ENCODE measurements at places on chromosomes 13 and 19.

GRCh38 chr19:3132971-3133792 is 2.7 kb upstream of the GNA15 start:
- peak; percentile 77 for DNase-seq

- DNase-seq: no peak
Measured at GRCh38 chr19:815775-816499, 5.8 kb downstream of the PLPPR3 start.

DNA sequence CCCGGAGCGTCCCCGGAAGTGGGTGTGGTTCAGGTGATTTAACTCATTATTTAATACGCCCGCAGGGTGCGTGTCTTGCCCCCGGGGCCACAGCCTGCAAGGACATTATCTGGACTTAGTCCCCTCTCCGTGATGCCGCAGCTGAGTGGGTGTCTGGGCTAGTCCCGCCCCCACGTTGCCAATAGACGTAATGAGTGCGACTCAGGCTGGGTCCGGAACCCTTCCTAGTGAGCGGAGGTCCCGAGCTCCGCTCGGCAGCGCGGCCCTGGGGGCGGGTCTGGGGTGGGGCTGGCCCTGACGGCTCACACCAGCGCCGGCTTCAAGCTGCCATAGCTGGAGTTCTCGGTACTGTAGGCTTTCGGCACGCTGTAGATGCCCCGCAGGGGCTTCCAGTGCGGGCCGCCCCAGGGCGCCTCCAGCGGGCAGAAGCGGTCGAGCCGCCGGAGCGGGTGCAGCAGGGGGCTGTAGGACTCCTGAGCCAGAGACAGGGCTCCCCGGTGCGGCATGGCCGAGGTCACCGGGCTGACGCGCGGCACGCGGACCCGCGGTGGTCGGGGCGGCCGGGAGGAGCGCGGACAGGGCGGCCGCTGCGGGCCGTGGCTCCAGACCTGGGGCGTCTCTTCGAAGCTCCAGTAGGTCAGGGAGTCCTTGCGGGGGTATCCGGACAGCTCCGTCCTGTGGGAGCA is 918 bp upstream of the LHB start:
- peak; percentile 59 for DNase-seq

DNA sequence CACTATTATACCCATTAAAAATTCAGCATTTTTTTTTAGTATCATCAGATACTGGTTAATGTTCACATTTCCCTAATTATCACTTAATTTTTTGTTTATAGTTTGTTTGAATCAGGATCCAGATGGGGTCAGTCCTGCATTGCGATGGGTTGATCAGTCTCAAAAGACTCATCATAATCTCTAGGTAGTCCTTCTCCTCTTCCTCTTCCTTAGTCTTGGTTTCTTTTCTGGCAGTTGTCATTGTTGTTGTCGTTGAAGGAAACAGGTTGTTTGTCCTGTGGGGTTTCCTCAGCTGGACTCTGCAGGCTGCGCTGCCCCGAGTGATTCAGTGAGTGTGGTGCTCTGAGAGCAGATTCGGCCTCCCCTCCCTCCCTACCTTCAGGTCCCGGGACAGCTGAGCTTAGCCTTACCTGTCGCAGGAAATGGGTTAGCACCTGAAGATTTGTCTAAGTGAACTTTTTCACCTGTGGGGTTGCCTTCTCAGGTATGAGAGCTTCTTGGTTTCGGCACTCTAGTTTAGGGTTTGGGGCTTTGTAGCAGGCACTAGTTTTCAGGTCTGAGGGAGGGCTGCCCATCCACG is 34.1 kb downstream of the NFIX start:
- DNase-seq: no peak

DNA sequence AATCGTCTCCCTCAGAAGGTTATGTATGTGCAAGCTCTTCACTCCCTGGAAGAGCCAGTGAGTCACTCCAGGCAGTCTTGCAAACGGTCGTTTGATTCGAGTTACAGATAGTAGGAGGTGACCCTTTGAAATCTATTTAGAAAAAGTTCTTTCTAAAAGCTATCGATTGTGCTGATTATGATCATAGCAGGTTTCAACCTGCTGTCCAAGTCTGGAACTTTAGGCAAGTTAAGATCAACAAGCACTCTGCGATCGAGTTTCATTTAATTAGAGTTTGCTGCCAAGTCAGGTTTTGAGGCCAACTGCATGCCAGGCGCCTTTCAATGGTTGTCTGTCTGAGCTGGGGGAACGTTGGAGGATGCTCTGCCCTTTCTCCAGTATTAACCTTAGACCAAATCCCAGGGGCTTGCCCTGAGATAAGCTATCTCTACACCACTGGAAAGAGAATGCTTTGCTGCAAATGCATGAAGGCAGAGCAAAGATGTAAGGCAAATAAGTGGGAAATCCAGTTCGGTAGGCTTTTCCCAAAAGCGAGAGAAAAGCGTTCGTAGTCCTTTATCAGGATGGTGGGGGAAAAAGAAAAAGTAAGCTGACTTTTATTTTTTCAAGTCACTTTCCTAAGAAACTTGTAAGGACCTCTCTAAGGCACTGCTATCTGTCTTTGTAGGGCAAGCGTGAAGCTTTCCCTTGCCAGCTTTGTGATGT is 287.5 kb downstream of the ATP8A2 start:
- no peak for DNase-seq

- peak; percentile 46 for DNase-seq
Measured at GRCh38 chr13:40388617-40389016, 277.8 kb downstream of the FOXO1 start.

- DNase-seq: no peak
Measured at GRCh38 chr13:28044608-28045007, 55.8 kb downstream of the FLT3 start.

DNA sequence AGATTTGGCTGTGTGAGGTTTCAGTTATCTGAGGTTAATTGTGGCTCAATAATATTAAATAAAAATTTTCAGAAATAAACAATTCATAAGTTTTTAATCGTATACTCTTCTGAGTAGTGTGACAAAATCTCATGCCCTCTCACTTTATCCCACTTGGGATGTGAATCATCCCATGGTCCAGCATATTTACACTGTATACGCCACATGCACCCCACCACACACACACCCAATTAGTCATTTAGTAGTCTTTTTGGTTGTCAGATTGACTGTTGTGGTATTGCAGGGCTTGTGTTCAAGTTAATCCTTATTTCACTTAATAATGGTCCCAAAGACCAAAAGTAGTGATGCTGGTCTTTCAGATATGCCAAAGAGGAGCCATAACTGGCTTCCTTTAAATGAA is 66.4 kb upstream of the PCDH9 start:
- no peak for DNase-seq

- DNase-seq: peak; percentile 30
Measured at GRCh38 chr19:55257461-55258420, 1.1 kb downstream of the PPP6R1 start.

GRCh38 chr13:41827507-41828213 is 133.2 kb downstream of the VWA8 start:
- no peak for DNase-seq

DNA sequence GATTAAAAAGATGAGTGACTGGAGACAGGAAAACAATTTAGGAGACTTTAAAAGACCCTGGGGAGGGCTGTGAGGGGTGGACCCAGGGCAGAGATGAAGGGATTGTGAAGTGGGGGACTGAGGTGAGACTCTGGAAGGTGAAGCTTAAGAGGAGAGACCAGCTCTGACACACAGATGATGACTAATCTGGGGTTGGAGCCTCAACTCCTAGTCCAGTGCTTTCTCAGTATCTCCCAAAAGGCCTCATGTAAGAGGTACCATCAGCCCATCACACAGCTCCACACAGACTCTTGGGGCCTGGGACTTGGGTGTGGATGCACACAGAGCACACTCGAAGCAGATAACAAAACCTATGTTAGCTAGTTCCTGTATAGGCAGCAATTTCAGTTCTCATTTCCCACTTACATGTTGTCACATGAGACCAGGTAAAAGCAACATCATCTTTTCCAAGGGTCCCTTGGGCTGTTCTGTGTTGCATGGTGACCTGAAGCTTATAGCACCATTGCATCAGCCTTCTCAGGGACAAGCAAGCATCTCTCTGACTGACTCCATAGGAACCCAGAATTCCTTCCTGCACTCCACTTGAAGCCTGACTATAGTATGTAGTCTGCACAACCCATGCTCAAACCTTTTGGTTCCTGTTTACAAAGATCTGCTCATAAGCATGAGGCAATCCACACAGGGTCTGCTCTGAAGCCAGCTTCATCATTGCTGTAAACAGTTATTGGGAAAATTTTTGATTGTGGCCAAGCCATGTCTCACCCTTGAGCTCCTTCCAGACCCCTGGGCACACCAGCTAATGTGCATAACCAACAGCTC is 88.6 kb upstream of the MYCBP2 start:
- no peak for DNase-seq

DNA sequence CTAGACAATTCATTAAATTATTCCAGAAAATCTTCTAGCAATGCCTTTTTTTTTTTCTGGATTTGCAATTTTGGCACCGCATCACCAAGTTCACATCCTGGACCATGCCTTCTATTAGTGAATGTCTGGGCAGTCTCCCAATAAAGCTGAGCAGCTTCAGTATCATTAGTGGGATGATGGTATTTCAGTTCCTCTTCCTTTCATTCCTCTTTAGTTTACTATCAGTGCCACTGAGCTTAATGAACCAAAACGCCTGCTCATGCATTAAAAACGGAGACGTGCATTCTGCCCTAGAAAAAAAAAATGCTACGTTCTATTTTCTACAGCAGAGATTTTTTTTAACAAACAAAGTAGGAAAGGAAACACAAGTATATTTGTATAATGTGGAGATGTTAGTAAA is 343.0 kb downstream of the PCDH9 start:
- no peak for DNase-seq

GRCh38 chr19:20431826-20432225 is 133.8 kb downstream of the ZNF737 start:
- no peak for DNase-seq

- DNase-seq: no peak
Measured at GRCh38 chr13:104301171-104301975, 1235.2 kb upstream of the SLC10A2 start.

GRCh38 chr13:109418111-109418510 is 368.3 kb downstream of the IRS2 start:
- DNase-seq: no peak

GRCh38 chr19:16569609-16570320 is 2.5 kb downstream of the SLC35E1 start:
- no peak for DNase-seq

DNA sequence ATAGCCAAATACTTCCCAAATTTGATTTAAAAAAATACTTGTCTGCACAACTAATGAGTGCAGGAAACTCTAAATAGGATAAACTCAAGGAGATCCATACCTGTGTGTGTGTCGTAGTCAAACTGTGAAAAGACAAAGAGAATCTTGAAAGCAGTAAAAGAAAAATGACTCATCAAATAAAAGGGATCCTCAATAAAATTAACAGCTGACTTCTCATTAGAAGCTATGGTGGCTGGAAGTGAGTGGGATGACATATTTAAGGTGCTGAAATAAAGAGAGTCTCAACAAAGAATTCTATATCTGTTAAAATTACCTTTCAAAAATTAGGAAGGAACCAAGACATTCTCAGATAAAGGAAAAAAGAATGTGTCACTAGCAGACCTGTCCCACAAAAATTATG is 13.7 kb downstream of the RNASEH2B start:
- no peak for DNase-seq

GRCh38 chr13:19178901-19179593 is 2.6 kb downstream of the TUBA3C start:
- no peak for DNase-seq

DNA sequence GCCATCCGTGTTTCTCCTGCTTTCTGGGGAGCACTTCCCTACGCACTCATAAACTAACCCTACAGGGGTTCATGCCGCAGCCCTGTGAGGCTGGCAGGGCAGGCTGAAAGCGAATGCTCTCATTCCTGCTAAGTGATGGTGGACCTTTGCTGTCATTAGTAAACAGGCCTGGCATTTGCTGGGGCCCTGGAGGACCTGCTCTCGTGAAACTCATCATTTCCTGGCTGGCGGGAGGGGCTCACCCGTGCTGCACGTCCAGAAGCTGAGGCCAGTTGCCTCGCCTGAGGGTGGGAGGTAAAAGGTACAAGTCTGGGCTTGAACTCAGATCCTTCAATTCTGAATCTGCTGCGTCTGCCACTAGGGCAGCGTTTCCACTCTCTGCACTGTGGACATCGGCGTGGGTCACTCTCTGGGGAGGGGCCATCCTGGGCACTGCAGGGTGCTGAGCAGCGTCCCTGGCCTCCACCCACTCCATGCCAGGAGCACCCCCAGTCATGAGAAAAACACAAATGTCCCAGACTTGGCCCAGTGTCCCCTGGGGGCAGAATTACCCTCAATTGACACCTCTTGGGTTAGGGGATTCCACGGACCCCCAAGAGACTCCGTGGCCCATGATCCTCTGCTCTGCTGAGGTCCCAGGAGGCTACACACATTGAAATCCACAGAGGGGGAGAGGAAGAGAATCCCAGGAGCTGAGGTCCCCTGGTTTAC is 7.0 kb downstream of the MOB3A start:
- no peak for DNase-seq

GRCh38 chr19:5914946-5915781 is 1.1 kb downstream of the CAPS start:
- no peak for DNase-seq

DNA sequence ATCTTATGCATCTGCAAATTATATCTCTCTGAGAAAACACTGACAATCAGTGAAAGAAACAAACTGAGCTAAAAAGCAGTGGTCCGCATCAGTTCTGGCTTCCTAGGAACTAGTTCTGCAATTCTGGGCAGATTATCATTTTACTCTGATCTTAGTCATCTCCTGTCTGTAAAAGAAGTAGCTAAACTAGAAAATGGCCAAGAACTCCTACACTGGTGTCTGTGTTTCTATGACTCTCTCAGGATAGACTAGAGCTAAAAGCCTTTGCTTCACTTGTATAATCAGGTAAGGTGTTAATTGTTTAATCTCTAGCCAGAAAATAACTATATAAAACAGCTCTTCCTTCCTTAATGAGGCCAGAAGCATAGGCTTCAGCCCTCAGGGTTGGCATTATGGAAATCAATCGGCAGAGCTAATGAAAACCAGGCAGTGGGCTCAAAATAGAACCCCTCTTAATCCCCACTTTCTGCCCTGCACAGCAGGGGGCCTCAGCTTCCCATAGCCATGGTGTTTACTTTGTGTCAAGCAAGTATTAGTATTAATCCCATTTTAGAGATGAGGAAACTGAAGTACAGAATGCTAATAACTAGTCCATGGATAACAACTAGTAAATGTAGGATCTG is 459.2 kb downstream of the FGF14 start:
- no peak for DNase-seq

DNA sequence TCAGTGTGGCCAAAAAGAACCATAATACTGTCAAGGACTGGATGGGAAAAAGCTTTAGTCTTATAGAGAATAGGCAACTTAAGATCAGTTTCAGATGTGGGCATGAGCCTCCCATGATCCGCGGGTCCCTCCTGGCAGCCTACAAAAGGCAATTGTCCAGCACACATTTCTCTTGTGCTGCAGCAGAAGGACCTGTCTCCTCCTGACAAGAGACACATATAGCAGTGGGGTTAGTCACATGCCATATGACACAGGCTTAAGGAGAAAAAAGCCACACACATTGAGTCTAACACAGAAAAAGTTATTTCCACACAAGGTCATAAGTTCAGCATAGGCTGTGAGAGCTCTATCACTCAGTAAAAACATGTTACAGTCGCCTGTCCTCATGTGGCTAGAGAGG is 1378.7 kb upstream of the PRR20A start:
- DNase-seq: no peak

Data from stimulated activated CD4-positive, alpha-beta T cell treated with anti-CD3 and anti-CD28 coated beads, Interleukin-4, amount 100 ng/mL, for 4 hours (primary cell).